ENCODE measurements at places on chromosomes 13 and 19.

DNA sequence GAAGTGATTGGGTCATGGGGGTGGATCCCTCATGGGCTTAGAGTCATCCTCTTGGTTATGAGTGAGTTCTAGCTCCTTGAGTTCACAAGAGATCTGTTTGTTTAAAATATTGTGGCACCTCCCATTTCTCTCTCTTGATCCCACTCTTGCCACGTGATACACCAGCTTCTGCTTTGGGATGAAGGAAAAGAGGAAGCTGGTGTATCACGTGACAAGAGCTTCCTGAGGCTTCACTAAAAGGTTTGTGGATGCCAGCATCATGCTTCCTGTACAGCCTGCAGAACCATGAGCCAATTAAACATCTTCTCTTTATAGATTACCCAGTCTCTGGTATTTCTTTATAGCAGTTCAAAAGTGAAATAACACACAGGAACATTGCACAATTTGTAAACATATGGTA, 352.5 kb upstream of the ATXN8OS start:
- H3K27me3 ChIP-seq, result no peaks in the 10 kb centered on the region
- H3K4me3 ChIP-seq, result no peak overlapping the region
- H3K36me3 ChIP-seq, result no peaks in the 10 kb centered on the region
- H3K4me1 ChIP-seq, result no peaks in the 10 kb centered on the region
- no peak for DNase-seq

- H3K27me3 ChIP-seq, result peaks cover 53% of the 10 kb centered on the region
- peaks cover 12% of the 10 kb centered on the region for H3K36me3 ChIP-seq
- H3K27ac ChIP-seq, result no peak overlapping the region
- H3K4me3 ChIP-seq, result no peak overlapping the region
Observed at GRCh38 chr19:47032171-47032811, 12.7 kb downstream of the NPAS1 start.

GRCh38 chr19:51784922-51785690, 9.9 kb upstream of the FPR3 start:
- no peaks in the 10 kb centered on the region for H3K4me1 ChIP-seq
- H3K27ac ChIP-seq, result no peak overlapping the region
- no peak for DNase-seq
- no peak overlapping the region for H3K4me3 ChIP-seq
- H3K27me3 ChIP-seq, result no peaks in the 10 kb centered on the region
- H3K36me3 ChIP-seq, result peaks cover 3% of the 10 kb centered on the region

DNA sequence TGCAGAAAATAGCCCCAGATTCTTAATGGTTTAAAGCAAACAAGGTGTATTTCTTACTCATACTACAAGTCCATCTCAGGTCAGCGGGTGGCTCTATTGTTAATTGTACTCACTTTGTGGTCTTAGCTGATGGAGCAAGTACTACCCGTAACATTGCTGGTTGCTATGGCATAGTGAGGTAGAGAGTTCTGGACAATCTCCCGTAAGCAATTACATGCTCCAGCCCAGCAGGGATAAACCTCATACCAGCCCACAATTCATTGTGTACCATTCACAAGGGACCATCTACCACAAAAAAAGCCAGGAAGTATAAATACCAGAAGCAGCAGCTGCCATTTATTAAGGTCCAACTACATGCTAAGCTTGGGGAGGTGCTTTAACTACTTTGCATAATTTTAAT, 167.1 kb downstream of the PCDH9 start:
- H3K4me1 ChIP-seq, result no peaks in the 10 kb centered on the region
- H3K36me3 ChIP-seq, result no peaks in the 10 kb centered on the region
- no peak for DNase-seq
- H3K27me3 ChIP-seq, result no peaks in the 10 kb centered on the region
- H3K27ac ChIP-seq, result no peak overlapping the region
- no peak overlapping the region for H3K4me3 ChIP-seq

GRCh38 chr19:38194061-38194701, 29.8 kb downstream of the DPF1 start:
- no peak overlapping the region for H3K27ac ChIP-seq
- no peaks in the 10 kb centered on the region for H3K27me3 ChIP-seq
- no peak overlapping the region for H3K4me3 ChIP-seq
- no peak for DNase-seq
- H3K4me1 ChIP-seq, result no peaks in the 10 kb centered on the region

GRCh38 chr13:98462946-98463345, 114.0 kb downstream of the STK24 start:
- peaks cover 51% of the 10 kb centered on the region for H3K36me3 ChIP-seq
- peak overlapping the region; percentile 77 for H3K27ac ChIP-seq
- H3K4me1 ChIP-seq, result peaks cover 24% of the 10 kb centered on the region
- no peak overlapping the region for H3K4me3 ChIP-seq

- H3K4me3 ChIP-seq, result no peak overlapping the region
- H3K4me1 ChIP-seq, result no peaks in the 10 kb centered on the region
- H3K27ac ChIP-seq, result no peak overlapping the region
- no peak for DNase-seq
- peaks cover 1% of the 10 kb centered on the region for H3K36me3 ChIP-seq
- H3K27me3 ChIP-seq, result peaks cover 28% of the 10 kb centered on the region
Observed at GRCh38 chr13:46903748-46904147, 6.9 kb upstream of the HTR2A start.

DNA sequence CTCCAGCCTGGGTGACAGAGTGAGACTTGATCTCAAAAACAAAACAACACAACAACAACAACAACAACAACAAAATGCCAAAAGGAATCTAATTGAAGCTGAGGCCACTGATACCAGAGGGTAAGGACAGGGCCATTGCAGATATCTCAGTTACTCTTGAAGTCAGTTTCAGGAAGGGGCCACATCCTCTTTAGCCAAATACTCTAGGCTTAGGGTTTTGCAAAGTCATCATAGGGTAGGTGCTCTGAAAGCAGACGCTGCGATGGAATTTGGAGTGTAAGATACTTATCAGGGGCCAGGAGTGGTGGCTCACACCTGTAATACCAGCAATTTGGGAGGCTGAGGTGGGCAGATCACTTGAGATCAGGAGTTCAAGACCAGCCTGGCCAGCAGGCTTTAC, 46.6 kb upstream of the UBAC2 start:
- no peak for DNase-seq
- peaks cover 2% of the 10 kb centered on the region for H3K36me3 ChIP-seq

DNA sequence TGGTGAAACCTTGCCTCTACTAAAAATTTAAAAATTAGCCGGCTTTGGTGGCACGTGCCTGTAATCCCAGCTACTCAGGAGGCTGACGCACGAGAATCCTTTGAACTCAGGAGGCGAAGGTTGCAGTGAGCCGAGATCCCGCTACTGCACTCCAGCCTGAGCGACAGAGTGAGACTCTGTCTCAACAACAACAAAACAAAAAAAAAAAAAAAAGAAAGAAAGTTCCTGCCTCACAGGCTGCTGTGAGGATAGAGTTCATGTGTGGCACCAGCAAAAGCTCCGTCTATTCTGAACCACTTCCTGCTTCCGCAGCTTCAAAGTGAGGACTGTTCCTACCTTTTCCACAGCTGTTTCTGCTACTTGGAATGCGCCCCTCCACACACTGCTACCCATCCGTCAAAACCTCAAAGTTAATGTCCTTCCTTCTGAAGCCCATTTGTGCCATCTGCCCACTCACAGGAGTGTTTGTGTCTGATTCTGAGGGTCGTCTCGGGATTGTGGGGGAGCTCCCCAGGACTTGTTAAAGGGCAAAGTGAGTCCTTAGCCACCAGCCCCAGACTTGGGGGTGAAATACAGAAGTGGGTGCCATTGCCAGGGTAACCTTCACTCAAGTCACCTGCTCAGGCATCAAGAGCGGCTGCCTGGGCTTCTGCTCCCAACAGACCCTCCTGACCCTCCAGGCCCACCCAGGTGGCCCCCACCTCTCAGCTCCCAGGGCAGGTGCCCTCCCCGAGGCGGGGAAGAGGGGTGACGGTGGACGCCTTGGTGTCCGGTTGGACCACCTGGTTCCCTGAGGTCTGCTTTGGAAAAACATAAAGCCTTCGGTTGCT, 2.9 kb downstream of the MFSD12 start:
- H3K27me3 ChIP-seq, result no peaks in the 10 kb centered on the region
- H3K4me3 ChIP-seq, result peak overlapping the region; percentile 92
- DNase-seq, result peak; percentile 35
- peaks cover 25% of the 10 kb centered on the region for H3K36me3 ChIP-seq
- H3K27ac ChIP-seq, result peak overlapping the region; percentile 99
- H3K4me1 ChIP-seq, result peaks cover 40% of the 10 kb centered on the region

DNA sequence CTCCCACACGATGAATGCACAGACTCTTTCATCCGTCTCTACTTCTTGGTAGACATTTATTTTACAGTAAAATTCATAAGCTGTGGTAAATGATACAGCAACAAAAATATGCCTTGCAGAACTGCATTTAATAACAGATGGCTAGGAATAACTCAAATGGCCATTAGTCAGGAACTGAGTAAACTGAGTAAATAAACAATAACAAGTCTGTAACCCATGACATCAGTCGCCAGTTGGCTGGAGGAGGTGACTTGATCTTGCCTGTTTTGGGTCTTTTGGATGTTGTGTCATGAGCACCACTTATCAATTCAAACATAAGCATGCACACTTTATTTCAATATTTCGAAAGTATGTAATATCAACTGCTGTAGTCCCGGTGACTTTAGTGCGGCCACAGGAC, 632.6 kb upstream of the ARGLU1 start:
- H3K27me3 ChIP-seq, result no peaks in the 10 kb centered on the region
- no peak overlapping the region for H3K4me3 ChIP-seq
- H3K36me3 ChIP-seq, result peaks cover 1% of the 10 kb centered on the region
- H3K27ac ChIP-seq, result no peak overlapping the region
- no peak for DNase-seq

DNA sequence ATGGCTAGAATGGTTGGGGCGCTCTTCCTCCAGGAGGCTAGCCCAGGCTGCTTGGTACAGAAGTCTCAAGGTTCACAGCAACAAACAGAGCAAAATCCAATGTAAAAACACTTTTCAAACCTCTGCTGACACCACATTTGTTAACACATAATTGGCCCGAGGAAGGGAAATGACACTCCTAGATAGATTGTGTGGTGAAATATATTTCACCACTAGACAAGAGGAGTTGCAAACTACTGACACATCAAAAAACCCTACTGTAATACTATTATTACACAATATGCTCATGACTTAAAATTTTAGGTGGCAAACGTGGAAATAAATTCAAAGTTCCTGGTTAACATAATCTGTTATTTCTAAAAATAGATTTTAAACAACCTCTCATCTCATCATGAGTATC, 643.6 kb downstream of the PCDH9 start:
- no peak for DNase-seq
- H3K4me1 ChIP-seq, result no peaks in the 10 kb centered on the region
- H3K27me3 ChIP-seq, result no peaks in the 10 kb centered on the region
- H3K27ac ChIP-seq, result no peak overlapping the region
- no peaks in the 10 kb centered on the region for H3K36me3 ChIP-seq

DNA sequence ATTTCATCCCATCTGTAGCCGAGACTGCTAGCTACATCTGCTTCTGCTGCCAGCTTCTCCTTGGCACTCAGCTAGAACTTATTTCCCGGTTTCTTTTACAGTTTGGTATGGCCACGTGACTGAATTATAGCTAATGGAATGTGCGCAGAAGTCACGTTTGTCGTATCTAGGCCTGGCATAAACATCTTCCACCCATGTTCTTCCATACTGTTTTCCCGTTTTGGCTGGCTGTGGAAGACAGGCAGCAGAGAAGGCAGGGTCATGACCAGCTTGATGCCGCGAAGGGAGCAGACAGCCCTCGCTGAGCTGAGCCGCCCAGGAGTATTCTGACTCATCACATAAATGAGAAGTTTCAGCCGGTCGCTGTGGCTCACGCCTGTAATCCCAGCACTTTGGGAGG, 186.7 kb downstream of the RFC3 start:
- no peak overlapping the region for H3K27ac ChIP-seq
- no peaks in the 10 kb centered on the region for H3K27me3 ChIP-seq
- H3K4me3 ChIP-seq, result no peak overlapping the region
- no peaks in the 10 kb centered on the region for H3K4me1 ChIP-seq

GRCh38 chr19:34645551-34645950, 31.4 kb downstream of the SCGB2B2 start:
- no peak for DNase-seq
- H3K36me3 ChIP-seq, result no peaks in the 10 kb centered on the region
- peaks cover 22% of the 10 kb centered on the region for H3K27me3 ChIP-seq
- H3K4me3 ChIP-seq, result no peak overlapping the region

GRCh38 chr13:53189162-53189561, 160.5 kb downstream of the OLFM4 start:
- DNase-seq, result no peak
- no peak overlapping the region for H3K4me3 ChIP-seq
- H3K27me3 ChIP-seq, result no peaks in the 10 kb centered on the region
- no peaks in the 10 kb centered on the region for H3K4me1 ChIP-seq
- no peaks in the 10 kb centered on the region for H3K36me3 ChIP-seq

DNA sequence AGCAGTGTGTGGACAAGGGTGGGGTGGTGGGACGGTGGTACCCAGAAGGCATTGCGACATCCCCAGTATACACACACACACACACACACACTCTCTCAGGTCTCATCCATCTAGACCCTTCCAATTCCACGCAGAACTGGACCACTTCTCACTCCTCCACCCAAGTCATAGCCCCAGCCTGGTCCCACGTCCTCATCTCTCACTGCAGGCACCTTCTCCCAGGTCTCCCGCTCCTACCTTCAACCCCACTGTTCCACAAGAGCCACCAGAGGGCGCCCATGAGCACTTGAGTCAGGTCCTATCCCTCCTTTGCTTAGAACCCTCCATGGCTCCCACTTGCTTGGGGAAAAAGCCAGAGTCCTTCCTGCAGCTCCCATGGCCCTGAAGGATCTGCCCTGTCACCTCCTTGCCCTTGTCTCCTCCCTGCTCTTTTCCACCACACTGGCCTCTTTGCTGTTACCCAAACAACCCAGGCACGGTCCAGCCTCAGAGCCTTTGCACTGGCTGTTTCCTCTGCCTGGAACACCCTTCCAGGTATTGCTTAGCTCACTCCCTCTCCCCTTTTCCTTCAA, 62.6 kb downstream of the IER2 start:
- peaks cover 26% of the 10 kb centered on the region for H3K4me1 ChIP-seq
- no peak overlapping the region for H3K4me3 ChIP-seq
- H3K27me3 ChIP-seq, result no peaks in the 10 kb centered on the region
- peak overlapping the region; percentile 19 for H3K27ac ChIP-seq

DNA sequence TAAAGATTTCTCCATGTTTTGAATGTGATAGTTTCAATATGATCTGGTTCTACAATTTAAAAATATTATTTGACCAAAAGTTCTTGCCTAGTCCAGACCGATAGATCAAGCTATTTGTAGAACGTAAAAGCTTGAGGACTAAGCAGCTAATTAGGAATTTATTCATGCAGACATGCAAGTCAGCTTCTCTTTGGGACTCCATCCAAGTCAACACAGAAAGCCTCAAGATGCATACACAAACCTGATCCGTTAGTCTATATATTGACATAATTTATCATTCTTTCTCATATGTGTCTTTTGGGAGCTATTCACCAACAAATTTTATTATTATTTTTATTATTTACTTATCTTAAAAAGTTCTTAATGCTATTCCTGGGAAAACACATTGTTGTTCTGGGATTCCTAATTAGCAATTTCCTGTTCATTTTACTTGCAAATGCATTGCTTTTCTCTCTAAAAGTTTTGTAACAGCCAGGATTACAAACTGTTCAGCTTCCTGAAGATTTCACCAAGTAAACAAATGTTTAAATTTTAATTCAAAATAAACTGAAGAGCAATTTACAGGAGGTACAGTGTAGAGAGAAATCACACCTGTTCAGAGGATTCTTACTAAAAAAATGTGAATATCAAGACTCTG, 375.3 kb downstream of the GPC5 start:
- H3K36me3 ChIP-seq, result no peaks in the 10 kb centered on the region
- H3K4me3 ChIP-seq, result no peak overlapping the region
- H3K4me1 ChIP-seq, result no peaks in the 10 kb centered on the region
- no peak overlapping the region for H3K27ac ChIP-seq
- no peaks in the 10 kb centered on the region for H3K27me3 ChIP-seq

Measured in central memory CD8-positive, alpha-beta T cell (primary cell).